ENCODE measurements at places on chromosomes 2 and 18.

GRCh38 chr2:192004188-192004963, 157.5 kb upstream of the CAVIN2 start:
- no peak for DNase-seq
- H3K4me3 ChIP-seq: no peak overlapping the region
- H3K27ac ChIP-seq: no peak overlapping the region
- no peaks in the 10 kb centered on the region for H3K36me3 ChIP-seq
- H3K4me1 ChIP-seq: no peaks in the 10 kb centered on the region

GRCh38 chr18:66682855-66683322, 79.0 kb upstream of the CDH19 start:
- H3K36me3 ChIP-seq: no peaks in the 10 kb centered on the region
- H3K4me1 ChIP-seq: no peaks in the 10 kb centered on the region
- no peak overlapping the region for H3K27ac ChIP-seq
- H3K27me3 ChIP-seq: no peaks in the 10 kb centered on the region

DNA sequence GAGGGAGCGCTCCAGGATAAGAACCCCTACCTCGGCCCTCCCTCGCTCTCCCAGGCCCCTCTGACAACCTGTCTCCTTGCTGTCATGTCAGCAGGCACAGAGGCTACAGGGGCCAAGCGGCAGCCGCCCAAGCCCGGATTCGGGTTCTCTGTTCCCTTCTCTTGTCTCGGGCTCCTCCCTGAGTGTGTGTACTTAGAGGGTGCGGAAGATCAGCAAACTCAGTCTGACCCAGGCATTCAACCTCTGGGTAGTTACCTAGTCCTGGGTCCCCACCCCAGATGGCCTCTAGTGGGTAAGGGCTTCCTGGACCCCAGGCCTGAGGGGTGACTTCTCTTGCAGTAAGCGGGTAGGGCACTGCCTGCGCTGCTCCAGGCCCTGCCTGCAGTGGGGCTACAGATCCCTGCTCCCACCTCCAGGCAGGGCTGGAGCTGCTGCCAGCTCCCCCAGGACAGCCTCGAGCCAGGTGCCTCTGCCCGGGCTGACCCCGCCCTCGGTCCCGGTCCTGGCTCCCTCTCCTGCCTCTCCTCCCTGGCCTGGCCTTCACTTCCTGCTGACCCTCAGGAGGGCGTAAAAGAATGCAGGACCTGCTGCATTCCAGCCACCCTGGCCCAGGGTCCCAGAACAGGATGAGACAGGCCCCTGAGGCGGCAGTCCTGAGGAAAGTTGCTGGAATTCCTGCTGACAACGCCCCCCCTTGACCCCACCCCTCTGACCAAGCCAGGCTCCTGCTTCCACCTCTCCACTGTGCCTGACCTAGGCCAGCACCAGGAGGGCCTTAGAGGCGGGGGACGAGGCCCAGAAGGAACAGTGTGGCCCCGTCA, 22.0 kb downstream of the GPC1 start:
- H3K4me1 ChIP-seq: peaks cover 32% of the 10 kb centered on the region
- H3K4me3 ChIP-seq: no peak overlapping the region
- peak overlapping the region; percentile 83 for H3K27ac ChIP-seq
- no peaks in the 10 kb centered on the region for H3K27me3 ChIP-seq
- peaks cover 28% of the 10 kb centered on the region for H3K36me3 ChIP-seq

DNA sequence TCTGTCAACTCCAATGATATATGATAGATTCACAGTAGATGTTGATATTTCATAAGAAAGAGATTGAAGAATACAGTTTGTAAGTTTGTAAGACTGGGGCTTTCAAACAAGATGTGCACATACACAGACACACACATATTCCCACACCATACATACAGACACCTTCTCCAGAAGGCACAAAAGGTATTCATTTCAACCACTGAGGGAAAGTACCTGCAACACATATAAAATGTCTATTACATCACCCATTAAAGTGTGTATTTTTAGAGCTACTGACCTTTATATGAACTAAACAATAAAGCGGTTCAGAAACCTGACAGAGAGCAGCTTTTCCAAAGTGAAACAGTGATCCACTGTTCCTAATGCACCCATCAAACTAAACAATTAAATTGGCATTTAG, 53.3 kb downstream of the CCDC148 start:
- no peaks in the 10 kb centered on the region for H3K4me1 ChIP-seq
- H3K36me3 ChIP-seq: no peaks in the 10 kb centered on the region
- H3K27me3 ChIP-seq: no peaks in the 10 kb centered on the region
- no peak overlapping the region for H3K27ac ChIP-seq

DNA sequence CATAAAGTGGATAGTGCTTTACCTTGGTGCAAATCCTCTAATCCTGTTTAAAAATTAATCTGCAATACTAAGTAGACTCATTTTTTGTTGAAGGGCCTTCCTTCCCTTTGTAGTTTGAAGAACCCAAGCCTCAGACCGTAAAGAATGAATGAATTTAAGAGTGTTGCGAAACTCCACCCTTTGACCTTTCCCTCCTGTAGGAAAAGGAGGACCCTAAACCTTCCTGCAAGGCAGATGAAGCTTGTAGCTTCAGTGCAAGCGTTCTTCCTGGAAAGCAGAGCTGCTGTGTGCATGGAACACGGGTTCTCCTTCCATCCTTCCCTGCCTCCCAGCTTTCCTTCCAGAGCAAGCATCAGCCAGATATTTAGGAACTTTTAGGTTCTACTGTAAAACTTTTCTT, 1.7 kb downstream of the IMPA2 start:
- no peaks in the 10 kb centered on the region for H3K27me3 ChIP-seq
- no peak overlapping the region for H3K4me3 ChIP-seq
- H3K4me1 ChIP-seq: no peaks in the 10 kb centered on the region

DNA sequence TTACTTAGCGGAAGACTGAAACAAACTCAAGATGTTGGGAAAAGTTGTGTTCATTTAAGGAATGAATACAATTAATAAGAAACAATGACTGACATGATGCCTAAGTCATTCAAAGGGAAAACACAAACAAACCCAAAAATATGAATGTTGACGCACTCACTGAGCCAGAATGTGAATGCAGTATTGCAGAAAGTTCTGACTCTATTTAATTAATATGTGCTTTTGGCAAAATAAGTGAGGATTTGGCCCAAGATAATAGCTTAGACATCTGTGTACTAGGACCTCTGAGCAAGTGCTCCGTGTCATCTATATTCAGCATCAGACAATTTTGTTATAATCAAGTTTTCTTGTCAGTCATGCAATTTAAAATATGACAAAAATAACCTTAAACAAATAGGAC, 1138.8 kb upstream of the NXPH2 start:
- no peak for DNase-seq
- H3K36me3 ChIP-seq: no peaks in the 10 kb centered on the region
- peaks cover 10% of the 10 kb centered on the region for H3K27me3 ChIP-seq

DNA sequence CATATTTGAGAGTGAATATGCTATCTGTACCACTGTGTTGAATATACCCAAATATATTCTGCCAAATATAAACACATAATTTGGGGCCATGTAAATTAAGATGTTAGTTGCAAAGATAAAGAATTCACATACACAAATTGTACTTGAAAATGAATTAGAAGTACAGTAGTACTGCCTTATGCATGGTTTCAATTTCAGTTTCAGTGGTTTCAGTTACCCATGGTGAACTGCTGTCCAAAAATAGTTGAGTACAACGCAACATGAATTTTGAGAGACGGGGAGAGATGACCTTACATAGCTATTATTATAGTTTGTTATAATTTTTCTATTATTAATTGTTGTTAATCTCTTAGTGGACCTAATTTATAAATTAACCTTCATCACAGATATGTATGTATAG, 1313.0 kb upstream of the FAM98A start:
- H3K36me3 ChIP-seq: no peaks in the 10 kb centered on the region
- H3K27ac ChIP-seq: no peak overlapping the region
- H3K4me1 ChIP-seq: no peaks in the 10 kb centered on the region
- no peak overlapping the region for H3K4me3 ChIP-seq

DNA sequence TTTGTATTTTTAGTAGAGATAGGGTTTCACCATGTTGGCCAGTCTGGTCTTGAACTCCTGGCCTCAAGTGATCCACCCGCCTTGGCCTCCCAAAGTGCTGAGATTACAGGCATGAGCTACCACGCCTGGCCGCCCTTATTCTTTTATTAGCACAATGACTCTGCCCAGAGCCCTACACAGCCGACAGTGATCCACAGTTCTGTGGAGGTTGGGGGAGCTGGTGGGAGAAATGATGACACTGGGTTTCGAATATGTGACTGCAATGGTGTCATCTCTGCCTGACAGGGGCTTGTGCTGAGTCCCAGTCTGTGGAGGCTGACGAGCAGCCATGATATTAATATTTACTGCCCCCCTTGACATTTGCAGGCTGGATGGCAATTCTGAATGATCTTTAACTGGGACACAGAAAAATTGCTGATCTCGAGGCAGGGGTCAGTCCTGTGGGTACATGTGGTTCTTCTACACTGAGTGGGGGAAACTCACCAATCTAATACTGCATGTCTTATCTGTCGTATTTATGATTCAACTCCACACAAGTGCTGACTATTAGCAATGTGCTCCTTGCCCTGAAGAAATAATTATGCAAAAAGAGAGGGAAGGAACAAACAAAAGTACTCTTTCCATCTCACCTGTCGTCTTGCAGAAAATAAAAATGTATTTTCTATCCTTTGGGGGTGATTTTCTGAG, 6.3 kb upstream of the CTAGE1 start:
- H3K27ac ChIP-seq: no peak overlapping the region
- DNase-seq: no peak
- H3K4me1 ChIP-seq: peaks cover 6% of the 10 kb centered on the region
- H3K4me3 ChIP-seq: no peak overlapping the region
- H3K36me3 ChIP-seq: no peaks in the 10 kb centered on the region
- H3K27me3 ChIP-seq: no peaks in the 10 kb centered on the region

DNA sequence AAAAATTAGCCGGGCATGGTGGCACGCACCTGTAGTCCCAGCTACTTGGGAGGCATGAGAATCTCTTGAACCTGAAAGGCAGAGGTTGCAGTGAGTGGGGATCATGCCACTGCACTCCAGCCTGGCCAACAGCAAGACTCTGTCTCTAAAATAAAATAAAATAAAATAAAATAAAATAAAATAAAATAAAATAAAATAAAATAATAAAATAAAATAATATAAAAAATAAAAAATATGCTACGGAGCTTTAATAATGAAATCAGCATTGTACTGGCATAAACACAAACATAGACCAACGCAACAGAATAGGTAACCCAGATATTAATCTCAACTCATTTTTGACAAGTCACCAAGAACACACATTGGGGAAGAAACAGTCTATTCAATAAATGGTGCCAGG, 973.4 kb upstream of the SOX11 start:
- H3K27me3 ChIP-seq: no peaks in the 10 kb centered on the region
- H3K4me3 ChIP-seq: no peak overlapping the region
- no peaks in the 10 kb centered on the region for H3K4me1 ChIP-seq
- no peak for DNase-seq

- no peaks in the 10 kb centered on the region for H3K27me3 ChIP-seq
- no peak overlapping the region for H3K27ac ChIP-seq
- H3K36me3 ChIP-seq: no peaks in the 10 kb centered on the region
- no peak for DNase-seq
- no peaks in the 10 kb centered on the region for H3K4me1 ChIP-seq
Measured at GRCh38 chr2:51791496-51791895, 759.6 kb upstream of the NRXN1 start.

GRCh38 chr2:34012715-34013302, 413.7 kb upstream of the FAM98A start:
- H3K27me3 ChIP-seq: peaks cover 8% of the 10 kb centered on the region
- H3K36me3 ChIP-seq: no peaks in the 10 kb centered on the region
- DNase-seq: peak; percentile 41

GRCh38 chr18:56001576-56001975, 413.6 kb upstream of the TCF4 start:
- no peaks in the 10 kb centered on the region for H3K27me3 ChIP-seq
- peaks cover 7% of the 10 kb centered on the region for H3K4me1 ChIP-seq
- H3K36me3 ChIP-seq: no peaks in the 10 kb centered on the region

DNA sequence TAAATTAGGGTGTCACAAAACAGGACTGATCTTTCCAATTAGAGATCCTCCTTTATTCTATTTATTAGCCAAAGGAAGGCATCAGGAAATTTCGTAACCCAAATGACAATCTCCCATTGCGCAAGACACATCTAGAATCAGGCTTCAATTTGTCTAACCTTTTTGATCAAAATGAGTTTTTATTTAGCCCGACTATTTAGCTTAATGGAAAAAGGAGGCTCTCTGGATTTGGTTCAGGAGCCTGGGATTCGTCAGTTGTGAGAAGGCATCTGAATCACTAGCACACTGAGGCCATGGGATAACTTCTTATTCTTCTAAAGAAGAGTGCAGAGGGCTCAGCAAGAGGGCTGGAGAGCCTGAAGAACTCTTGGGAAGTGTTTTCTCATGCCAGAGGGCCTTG, 332.1 kb upstream of the ETAA1 start:
- no peaks in the 10 kb centered on the region for H3K36me3 ChIP-seq
- no peak for DNase-seq
- no peak overlapping the region for H3K4me3 ChIP-seq
- H3K27ac ChIP-seq: no peak overlapping the region
- H3K4me1 ChIP-seq: no peaks in the 10 kb centered on the region

- H3K4me3 ChIP-seq: no peak overlapping the region
- H3K36me3 ChIP-seq: no peaks in the 10 kb centered on the region
- no peaks in the 10 kb centered on the region for H3K4me1 ChIP-seq
- H3K27me3 ChIP-seq: peaks cover 4% of the 10 kb centered on the region
Measured at GRCh38 chr18:10787293-10787901, 261.6 kb downstream of the NAPG start.

Data from RWPE2 (cell line).